NCI-H1092 (cell line): ENCODE measurements at places on chromosomes 1 and 21.
A peak's percentile ranks its signal among the peaks of the same experiment; 100 is the strongest.

DNA sequence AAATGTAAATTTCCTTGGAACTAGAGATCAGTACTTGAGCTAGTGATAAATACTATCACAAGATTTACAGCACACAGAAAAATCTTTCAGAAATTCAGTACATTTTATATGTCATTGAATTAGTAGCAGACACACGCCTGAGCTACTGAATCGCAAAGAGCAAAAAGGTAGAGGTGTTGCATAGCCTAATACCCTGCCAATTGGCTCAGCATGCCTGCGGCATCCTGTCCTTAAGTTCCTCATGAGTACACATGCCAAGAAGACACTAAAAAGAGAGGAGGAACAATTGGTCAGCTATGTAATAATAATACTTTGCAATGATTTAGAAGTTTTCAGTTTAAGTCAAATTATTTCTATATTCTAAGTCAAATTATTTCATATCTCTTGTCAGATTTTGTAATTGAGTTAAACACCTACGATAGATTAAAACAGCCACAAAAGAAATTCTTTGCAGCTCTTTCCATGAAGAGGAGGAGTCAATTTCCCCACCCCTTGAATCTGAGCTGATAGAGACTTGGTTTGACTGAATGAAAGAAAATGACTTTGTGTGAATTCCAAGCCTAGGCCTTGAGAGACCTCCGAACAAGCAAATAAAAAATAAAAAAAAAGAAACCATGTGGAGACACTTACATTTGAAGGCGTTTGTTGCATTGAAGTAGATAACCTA, 36.2 kb upstream of the PKN2 start:
- DNase-seq = no peak

DNA sequence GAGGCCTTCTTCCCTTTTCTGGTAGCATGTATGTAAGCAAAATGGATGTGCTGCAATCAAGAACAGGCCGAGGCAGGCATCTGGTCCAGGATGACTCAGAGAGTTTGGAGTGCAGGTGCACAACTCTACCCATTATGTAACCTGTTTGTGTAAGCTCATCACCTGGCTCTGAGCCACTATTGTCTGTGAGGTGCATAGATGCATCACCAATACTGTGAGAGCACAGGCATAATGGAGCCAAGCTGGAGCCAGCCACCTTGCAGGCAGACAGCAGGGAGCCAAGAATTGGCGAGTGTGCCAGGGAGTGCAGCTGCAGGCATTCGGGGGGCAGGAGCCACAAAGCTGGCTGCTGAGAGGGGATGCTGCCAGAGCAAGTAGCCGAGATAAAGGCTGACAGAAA, 549.9 kb upstream of the RGS18 start:
- peak; percentile 41 for DNase-seq

DNA sequence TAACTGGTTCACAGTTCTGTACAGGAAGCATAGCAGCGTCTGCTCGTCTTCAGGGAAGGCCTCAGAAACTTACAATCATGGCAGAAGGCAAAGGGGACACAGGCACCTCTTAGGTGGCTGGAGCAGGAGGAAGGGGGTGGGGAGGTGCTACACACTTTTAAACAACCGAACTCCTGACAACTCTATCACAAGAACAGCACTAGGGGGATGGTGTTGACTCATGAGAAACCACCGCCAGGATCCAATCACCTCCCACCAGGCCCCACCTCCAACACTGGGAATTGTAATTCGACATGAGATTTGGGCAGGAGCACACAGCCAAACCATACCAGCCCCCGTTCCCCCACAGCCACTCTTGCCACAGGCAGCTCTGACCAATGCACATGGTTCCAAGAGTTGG, 306.3 kb upstream of the POU3F1 start:
- DNase-seq = no peak

DNA sequence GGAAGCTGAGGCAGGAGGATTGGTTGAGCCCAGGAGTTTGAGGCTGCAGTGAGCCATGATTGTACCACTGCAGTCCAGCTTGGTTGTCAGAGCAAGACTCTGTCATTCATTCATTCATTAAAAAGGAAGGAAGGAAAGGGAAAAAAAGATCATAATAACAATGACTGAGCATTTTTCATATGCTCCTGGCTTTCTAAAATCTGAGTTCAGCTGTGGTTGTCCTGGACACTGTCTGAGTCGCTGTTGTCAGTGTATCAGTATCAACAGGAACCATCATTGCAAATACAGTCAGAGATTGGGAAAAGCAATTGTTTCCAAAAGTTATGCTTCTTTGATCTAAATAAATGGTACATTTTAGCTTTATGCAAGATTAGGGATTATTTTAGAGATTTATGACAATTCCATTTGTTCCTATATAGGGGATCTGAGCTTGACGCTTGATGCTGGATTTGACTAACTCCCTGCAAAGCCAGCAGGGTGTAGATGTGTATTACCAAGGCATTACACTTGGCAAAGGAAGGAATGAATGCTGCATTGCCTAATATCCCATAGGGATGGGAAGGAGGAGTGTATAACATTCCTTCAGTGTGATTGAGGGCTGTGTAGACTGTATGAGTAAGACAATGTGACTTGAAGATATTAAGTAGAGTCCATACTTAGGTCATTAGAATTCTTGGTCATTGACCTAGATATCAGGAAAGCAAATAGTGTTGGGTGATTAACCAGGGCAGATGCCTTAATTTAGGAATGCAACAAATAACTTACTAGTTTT, 100.2 kb downstream of the DISP1 start:
- DNase-seq = no peak

- no peak for DNase-seq
Measured at GRCh38 chr1:171793636-171794035, 12.2 kb downstream of the METTL13 start.

DNA sequence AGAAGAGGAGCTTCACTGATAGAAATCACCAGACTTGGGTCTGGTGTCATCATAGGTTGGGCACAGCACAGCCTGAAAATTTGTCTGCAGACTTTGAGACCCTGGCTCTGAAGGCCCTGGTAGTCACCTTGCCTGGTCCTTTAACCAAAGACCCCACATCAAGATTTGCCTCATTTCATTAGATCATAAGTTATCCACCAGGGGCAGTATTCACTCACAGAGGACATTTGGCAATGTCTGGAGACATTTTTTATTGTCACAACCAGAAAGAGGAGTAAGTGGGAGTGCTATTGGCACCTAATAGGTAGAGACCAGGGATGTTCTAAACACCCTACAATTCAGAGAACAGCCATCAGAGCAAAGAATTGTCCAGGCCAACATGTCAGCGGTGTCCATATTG, 22.1 kb upstream of the PAX7 start:
- DNase-seq = no peak

- no peak for DNase-seq
Measured at GRCh38 chr1:43990271-43991199, 864 bp upstream of the CCDC24 start.

GRCh38 chr1:207964195-207964966, 53.5 kb upstream of the CD34 start:
- no peak for DNase-seq

DNA sequence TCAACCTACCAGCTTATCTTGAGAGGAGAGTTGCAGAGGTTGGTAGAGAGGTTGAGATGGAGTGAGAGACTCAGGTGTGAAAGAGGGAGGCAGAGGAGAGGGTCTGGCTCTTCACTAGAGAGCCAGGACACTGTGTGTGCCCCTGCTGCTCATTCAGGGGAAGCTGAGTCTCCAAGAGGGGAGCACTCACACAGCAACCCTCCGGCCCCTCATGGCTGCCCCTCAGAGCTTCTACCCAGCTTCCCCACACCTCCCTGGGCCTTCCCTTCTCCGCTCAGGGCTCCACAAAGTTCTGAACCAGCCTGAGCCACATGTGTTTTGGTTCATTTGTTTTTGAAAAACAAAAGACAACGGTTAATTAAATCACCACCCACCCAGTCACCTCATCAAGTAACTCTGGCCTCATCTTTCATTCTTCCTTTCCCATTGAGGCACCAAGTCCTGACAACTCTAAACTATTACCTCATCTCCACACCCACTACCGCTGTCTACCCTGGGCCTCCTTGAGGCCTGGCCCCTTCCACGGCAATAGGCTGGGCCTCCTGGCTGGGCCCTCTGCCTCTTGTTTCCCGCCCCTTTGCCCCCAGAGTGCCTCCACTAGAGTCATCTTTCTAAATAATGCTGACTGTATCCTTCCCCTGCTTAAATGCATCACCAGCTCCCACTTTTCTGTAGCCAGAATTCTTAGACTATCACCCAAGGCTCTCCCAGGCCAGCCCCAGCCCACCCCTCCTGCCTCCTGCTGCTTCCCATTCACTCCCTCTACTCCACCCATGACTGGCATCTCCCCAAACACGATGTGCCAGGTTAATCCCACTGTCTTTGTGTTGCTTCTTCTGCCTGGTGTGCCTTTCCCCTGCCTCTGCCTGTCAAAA, 33.0 kb downstream of the TNNT2 start:
- DNase-seq = no peak

- DNase-seq = no peak
Measured at GRCh38 chr1:177255411-177255810, 84.7 kb downstream of the BRINP2 start.

DNA sequence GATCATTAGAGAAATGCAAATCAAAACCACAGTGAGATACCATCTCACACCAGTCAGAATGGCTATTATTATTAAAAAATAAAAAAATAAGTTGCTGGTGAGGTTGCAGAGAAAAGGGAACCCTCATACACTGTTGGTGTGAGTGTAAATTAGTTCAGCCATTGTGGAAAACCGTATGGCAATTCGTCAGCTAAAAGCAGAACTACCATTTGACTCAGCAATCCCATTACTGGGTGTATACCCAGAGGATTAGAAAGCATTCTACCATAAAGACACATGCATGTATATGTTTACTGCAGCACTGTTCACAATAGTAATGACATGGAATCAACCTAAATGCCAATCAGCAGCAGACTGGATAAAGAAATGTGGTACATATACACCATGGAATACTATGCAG, 42.2 kb downstream of the GIPC2 start:
- no peak for DNase-seq
